ENCODE measurements at places on chromosomes 4 and X.

GRCh38 chrX:68988865-68989264 is 160.0 kb downstream of the EFNB1 start:
- DNase-seq, result no peak

- no peak for DNase-seq
Observed at GRCh38 chrX:75989806-75990590, 182.9 kb upstream of the PBDC1 start.

DNA sequence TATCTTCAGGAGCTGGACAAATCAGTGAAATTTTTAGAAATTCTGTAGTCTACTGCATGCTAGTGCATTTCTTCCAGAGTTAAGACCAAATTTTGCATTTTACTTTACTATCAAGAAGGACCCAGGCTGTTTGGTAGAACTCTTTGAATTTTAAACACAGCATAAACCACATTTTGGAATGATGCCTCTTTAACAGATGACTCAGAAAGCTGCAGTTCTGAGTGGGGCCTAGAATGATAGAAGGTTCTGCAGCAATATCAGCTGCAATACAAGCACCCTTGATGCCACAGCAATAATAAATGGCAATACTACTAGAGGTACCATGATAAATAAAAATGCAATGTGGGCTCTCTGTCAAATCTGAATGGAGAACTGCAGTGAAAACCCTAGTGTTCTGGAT is 198.7 kb downstream of the TMA16 start:
- DNase-seq, result no peak

GRCh38 chr4:122705009-122705408 is 27.5 kb upstream of the BBS12 start:
- no peak for DNase-seq

DNA sequence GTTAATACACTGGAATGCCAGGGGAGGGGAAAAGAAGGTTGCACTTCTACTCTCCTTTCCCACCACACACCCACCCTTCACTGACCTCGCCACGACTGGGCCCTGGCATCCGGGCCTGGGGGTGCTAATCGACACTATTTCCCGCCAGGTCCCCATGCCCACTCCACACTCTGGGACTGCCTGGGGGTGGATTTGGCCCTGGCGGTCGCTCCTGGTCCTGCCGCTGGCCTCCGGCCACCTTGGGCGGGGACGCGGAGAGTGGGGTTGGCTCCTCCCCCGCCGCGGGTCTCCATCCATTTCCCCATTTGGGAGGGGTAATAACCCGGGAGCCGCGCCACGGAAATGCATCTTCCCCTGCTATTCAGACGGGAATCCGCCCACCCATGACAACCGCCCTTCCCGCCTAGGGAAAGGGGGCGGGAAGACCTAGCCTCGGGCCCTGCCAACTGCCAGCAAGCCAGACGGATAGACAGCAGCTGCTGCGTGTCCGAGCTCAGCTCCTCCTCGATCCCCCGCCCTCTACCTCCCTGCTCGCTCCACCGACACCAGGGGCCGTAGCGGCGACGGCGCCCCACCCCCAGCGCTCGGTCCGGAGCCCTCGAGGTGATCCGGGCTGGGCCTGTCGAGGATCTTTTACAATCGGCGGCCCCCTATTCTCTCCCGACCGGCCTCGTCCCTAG is 78.1 kb downstream of the RLIM start:
- DNase-seq, result no peak

GRCh38 chr4:168696826-168697225 is 200.0 kb downstream of the PALLD start:
- DNase-seq, result no peak

DNA sequence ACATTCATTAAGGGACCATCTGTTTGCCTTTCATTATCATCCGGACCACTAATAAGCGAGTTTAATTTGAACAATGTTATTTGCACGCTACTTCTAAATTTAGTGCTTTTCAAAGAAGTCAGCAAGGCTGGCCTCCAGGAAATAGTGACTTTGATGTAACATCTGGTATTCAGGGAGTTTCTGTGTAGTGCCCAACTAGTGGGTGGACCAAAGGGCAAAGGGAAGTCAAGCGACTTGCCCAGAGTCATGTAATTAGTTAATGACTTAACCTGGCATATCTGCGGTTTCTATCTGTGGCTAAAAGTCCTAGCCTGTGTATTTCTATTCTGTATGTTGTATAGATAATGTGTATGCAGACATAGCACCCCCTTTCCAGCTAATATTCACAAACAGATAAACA is 56.3 kb upstream of the LCORL start:
- no peak for DNase-seq

DNA sequence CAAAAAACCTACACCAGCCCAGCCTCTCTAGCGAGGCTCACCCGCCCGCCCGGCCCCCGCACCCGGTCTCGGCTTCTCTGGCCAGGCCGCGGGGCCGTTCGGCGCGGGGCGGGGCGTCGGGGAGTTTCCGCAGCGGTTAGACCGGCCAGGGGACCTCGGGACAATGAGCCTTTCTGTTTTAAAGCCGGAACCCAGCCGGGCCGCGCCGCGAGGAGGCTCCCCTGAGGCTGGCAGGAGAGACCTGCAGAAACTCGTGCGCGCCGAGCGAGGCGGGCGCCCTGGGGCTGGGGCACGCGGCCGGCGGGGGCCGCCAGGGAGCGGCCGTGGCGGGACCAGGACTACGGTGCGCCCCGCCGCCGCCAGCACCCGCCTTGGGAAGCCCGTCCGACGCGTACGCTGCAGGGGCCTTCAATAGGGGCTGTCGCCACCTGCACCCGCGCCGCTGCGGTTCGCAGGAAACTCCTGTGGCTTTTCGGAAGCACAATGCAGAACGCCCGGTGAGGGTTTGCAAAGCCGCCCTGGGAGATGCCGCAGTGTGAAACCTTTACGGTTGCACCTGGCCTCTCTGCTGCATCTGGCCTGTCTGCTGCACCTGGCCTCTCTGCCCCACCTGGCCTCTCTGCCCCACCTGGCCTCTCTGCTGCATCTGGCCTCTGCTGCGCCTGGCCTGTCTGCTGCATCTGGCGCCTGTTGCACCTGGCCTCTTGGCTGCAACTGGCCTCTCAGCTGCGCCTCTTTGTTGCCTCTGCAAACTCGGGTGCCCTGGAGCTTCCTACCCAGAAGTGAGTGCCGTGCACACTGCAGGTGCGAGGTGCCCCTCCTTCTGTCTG is 63.9 kb downstream of the TRAPPC11 start:
- DNase-seq, result no peak

DNA sequence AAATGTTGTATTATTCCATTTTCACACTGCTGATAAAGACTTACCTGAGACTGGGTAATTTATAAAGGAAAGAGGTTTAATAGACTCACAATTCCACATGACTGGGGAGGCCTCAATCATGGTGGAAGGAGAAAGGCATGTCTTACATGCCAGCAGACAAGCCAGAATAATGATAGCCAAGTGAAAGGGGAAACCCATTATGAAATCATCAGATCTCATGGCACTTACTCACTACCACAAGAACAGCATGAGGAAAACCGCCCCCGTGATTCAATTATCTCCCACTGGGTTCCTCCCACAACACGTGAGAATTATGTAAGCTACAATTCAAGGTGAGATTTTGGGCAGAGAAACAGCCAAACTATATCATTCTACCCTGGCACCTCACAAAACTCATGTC is 2535.1 kb downstream of the ARAP2 start:
- DNase-seq, result no peak

DNA sequence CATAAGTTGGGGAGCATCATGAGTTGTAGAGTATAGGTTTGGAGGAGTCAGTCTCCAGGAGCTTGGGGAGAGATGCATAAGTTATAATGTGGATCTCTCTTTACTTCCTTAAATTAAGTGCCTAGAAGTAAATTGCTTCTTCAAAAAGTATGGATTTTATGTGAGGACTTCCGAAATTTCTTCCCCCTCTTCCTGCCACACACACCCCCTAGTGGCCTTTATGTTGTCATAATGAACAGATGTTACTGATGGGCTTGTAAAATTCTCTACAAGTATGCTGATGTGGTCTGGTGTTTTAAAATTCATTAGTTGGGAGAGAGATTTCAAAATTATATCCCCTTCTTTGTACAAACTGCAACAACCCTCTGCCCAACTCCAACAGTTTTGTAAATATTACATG is 2.3 kb upstream of the METTL14 start:
- no peak for DNase-seq

- DNase-seq, result no peak
Observed at GRCh38 chr4:174717828-174718227, 111.2 kb downstream of the GLRA3 start.

GRCh38 chr4:119238068-119238722 is 25.7 kb downstream of the USP53 start:
- no peak for DNase-seq

- no peak for DNase-seq
Observed at GRCh38 chrX:46333550-46333949, 211.7 kb downstream of the ZNF674 start.

DNA sequence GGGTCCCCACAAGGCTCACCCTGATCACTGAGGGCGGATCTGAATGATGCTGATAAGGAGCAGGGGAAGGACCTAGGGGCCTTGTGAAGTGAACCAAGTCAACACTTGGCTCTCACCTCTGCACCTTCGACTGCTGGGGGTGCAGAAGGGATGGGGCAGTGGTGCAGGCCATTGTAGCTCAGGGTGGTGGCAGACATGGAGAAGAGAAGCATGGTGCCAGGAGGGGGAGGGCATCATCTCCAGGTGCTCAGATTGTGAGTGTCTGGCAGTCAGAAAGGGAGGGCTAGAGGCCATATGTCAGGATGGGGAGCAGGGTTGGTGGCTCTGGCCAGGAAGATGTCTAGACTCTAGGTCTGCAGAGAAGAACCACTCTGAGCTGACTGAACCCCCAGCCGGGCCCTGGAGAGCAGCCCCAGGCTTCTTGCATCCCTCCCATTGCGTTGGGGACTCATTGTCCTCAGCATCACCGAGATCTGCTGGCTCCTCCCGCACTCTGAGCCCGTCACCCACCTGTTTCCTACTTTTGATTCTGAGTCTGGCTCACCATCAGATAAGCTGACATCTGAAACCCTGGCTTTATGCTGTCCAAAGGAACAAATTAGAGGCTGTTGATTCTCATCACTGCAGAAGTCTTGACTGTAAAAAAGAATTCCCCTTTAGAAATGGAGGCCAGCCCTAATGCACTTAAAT is 3.8 kb downstream of the APLN start:
- no peak for DNase-seq

DNA sequence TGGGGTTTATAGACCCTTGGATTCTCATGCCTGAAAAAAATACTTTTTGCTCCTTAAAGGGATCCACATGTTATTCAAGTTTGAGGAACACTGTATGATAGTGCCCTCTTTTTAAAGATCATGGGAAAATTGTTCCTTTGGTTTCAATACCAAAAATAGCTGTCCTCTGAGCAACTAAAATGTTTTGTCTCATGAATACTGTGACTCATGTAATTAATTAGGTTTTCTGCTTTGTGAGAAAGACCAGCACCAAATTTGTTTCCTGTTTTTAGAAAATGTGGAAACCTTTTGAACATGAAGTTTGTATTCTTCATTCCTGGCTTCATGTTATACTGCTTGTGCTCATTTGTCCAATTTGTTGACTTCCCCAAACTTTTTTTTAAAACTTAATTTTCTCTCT is 127.6 kb upstream of the SH3RF1 start:
- DNase-seq, result no peak

DNA sequence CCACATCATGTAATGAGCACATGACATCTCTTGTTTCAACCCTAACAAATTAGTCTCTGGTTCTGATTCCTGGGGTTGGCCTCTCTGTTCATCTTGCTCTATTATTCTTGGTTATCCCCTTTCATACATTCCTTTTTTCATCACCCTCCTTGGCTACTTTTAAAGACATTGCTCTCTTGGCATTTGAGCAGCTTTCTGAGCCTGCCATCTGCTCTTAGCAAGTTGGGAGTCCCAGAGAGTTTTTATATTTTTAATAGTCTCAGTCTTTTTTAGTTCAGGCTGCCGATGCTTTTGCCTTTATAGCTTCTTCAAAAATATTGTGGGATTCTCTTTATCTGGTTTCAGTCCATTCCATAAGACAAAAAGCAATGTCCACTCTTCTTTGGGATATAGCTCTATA is 1270.9 kb downstream of the ADGRL3 start:
- DNase-seq, result no peak

GRCh38 chrX:140157143-140157542 is 191.8 kb upstream of the CXorf66 start:
- DNase-seq, result no peak

DNA sequence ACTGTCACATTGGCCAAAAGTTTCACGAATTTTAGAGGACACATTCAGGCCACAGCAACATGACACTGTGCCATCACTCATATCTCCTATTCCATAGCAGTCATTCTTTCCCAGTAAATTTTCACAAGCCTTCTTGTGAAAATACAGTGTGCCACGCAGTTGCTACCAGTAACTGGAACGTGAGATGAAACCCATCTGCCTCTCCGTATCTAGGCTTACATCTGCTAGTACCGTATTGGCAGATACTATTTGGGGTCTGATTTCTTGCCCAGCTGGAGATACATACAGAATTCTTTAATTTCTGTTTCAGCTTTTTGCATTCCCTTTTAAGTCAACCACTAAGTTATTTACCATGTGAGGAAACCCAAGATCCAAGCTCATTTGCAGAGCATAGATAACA is 8.7 kb upstream of the FAM241A start:
- DNase-seq, result no peak

DNA sequence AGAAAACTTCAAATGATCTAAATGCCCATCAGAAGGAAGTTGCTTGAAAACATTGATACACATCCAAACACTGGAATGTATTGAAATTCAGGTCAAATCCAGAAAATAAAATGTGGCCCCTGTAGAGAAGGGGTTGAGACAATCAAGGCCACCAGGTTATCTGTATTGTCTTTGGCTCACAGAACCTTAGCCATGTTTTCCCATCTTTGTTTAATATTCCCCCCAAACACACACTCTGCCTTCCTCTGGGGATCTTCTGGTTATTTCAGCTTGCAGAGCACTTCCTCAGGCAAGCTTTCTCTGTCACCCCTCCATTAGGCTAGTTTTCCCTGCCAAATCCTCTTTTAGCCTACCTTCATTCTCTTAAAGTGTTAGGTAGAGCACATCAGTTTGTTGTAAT is 30.5 kb downstream of the PAGE2 start:
- DNase-seq, result no peak

- no peak for DNase-seq
Observed at GRCh38 chrX:40495659-40496058, 85.1 kb upstream of the ATP6AP2 start.

DNA sequence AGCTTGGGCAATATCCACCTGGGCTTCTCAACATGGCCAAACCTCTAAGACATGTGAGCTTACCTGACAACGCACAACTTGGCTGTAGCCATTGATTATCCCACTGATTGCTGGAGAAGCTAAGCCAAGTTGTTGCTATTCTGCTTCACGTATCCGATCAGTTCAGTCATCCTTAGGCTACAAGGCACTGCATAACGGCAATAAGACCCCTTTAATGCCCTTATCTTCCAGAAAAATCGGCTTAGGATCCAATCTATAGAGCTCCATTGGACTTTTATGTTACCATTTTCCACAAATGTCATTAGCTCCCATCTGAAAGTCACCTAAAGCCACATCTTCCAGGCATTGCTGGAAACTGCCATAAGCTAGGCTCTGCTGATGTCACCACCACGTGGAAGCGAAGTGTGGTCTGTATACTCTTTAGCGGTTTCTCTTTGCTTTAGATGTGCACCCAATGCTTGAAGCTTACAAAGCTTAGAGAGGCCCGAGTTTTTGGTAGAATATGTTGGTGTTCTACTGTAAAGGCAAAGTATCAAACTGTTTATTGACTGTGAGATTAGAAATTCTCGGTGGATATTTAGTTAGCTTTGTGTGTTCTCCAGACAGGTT is 163.1 kb downstream of the CPE start:
- no peak for DNase-seq

GRCh38 chr4:103091601-103092223 is 7.9 kb downstream of the BDH2 start:
- DNase-seq, result no peak

- DNase-seq, result no peak
Observed at GRCh38 chrX:147890756-147891155, 21.0 kb upstream of the FMR1 start.

GRCh38 chrX:38661103-38661441 is 99.7 kb downstream of the TSPAN7 start:
- no peak for DNase-seq
